Uterus (tissue), 4 donors: ENCODE measurements at places on chromosomes 3 and 15. TPM values are rescaled to one million over a fixed set of nuclear protein-coding genes. Genes with fewer than 3 reads are reported as not detected.

GRCh38 chr3:179853176-179853575 is 183.6 kb downstream of the PEX5L start:
- no peaks in the 10 kb centered on the region for H3K4me1 ChIP-seq
- no peaks in the 10 kb centered on the region for H3K36me3 ChIP-seq
- H3K27me3 ChIP-seq: no peaks in the 10 kb centered on the region
- no peak overlapping the region for H3K27ac ChIP-seq
- no peak overlapping the region for H3K4me3 ChIP-seq

GRCh38 chr3:189108735-189109134 is 63.0 kb upstream of the TPRG1 start:
- no peaks in the 10 kb centered on the region for H3K27me3 ChIP-seq
- H3K4me1 ChIP-seq: no peaks in the 10 kb centered on the region
- no peaks in the 10 kb centered on the region for H3K36me3 ChIP-seq
- no peak for DNase-seq

GRCh38 chr15:92654662-92655061 is 913 bp downstream of the FAM174B start:
- H3K27me3 ChIP-seq: no peaks in the 10 kb centered on the region
- no peak for DNase-seq
- no peaks in the 10 kb centered on the region for H3K4me1 ChIP-seq
- peak overlapping the region; percentile 20 for H3K4me3 ChIP-seq
- no peaks in the 10 kb centered on the region for H3K36me3 ChIP-seq

- no peak overlapping the region for H3K4me3 ChIP-seq
- H3K4me1 ChIP-seq: no peaks in the 10 kb centered on the region
- no peaks in the 10 kb centered on the region for H3K36me3 ChIP-seq
- no peak overlapping the region for H3K27ac ChIP-seq
- DNase-seq: no peak
- no peaks in the 10 kb centered on the region for H3K27me3 ChIP-seq
Measured at GRCh38 chr3:150956376-150956775, 16.2 kb downstream of the CLRN1 start.

Gene NDUFB5
- 23.1 TPM for total RNA-seq

DNA sequence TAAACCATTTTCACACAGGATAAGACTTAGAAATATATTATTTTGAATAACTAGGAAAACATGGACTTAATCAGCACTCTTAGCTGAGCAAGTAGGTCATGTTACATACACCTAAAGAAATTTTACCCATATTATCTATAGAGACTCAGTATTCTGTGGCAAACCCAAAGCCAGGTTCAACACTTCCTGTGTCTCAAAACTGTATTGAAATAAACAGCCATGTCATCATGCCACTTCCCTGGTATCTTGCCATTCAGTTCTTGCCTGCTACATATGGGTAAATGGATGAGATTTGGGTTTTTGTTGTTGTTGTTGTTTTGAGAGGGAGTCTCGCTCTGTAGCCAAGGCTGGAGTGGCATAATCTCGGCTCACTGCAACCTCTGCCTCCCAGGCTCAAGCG is 141.5 kb upstream of the PLXND1 start:
- no peak overlapping the region for H3K4me3 ChIP-seq
- H3K27me3 ChIP-seq: no peaks in the 10 kb centered on the region
- no peaks in the 10 kb centered on the region for H3K36me3 ChIP-seq
- no peak overlapping the region for H3K27ac ChIP-seq
- DNase-seq: no peak

Gene REC114
- not detected for total RNA-seq

DNA sequence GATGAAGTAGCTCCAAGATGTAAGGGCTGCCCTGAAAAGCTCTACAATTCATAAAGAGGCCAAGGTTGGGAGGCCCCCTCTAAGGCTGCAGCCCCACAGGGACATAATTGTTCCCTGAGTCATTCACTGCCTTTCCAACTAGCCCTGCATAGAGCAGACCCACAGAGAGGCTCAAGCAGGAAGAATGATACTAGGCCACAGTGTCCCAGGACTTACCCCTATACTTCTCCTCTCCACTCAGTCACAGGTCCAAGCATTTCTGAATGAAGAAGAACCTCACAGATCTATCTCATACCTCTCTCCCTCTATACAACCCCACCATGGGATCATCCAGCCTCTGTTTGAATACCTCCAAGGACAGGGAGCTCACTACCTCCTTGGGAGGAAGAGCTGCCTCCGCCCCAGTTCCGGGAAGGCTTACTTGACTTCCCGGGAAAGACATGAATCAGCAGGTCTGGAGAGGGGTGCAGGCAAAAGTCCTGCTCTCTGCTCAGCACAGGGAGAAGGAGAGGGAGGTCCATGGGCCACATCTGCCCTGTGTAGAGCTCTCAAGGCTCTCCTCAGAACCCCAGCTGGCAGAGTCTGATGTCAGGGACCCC is 6.9 kb upstream of the SKIC8 start:
- no peaks in the 10 kb centered on the region for H3K27me3 ChIP-seq
- no peak overlapping the region for H3K27ac ChIP-seq
- no peak overlapping the region for H3K4me3 ChIP-seq
- no peaks in the 10 kb centered on the region for H3K36me3 ChIP-seq

DNA sequence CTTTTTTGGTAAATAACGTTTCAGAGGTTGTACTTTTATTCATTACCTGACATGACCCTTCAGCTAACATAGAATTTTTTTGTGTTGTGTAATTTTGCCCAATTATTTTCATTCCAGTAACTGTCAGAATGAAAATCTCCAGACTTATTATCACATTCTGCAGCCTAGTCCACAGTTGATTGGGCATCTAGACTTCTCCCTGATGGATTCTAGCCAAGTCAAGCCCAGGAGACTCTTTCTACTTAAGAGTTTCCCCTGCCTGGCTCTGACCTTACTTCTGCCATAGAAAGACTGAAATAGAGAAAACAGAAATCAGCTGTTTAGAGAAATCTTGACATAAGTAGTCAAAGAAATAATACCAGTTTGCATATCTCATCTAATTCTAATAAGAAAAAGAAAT is 82.9 kb upstream of the CDAN1 start:
- H3K27me3 ChIP-seq: no peaks in the 10 kb centered on the region
- H3K27ac ChIP-seq: no peak overlapping the region
- H3K4me3 ChIP-seq: no peak overlapping the region
- H3K4me1 ChIP-seq: no peaks in the 10 kb centered on the region
- no peaks in the 10 kb centered on the region for H3K36me3 ChIP-seq
- no peak for DNase-seq

DNA sequence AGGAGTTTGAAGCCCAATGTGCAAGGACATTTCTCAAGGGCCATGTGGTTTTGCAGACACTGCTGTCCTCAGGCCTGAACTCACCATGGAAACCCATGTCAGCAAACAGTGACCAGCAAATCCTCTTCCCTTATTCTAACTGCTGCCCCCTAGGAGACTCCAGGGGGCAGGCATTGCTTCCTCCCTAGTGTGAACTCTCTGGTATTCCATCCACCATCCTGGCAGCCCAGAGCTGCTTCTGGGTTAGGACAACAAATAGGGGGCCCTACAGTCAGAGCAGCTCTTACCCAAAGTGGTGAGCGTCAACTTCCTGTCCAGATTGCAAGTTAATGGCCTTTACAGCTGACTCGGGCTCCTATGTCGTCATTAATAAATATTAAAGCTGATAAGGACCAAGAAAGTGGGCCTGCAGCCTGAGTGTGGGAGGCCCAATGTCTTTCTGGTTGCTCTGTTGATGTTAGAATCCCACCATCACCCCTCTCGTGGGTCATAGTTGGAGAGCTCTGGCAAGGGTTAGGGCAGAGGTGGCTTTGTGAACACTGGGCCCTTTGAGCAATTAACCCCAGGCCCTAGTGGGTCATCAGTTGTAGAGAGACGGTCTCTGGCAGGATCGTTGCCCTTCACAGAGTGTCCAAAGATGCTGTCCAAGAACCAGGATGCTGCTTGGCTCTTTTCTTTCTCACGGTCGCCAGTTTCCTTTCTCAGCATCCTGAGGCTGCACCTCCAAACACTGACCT is 41.5 kb downstream of the TGM4 start:
- no peaks in the 10 kb centered on the region for H3K27me3 ChIP-seq
- no peaks in the 10 kb centered on the region for H3K4me1 ChIP-seq
- no peak overlapping the region for H3K4me3 ChIP-seq
- no peaks in the 10 kb centered on the region for H3K36me3 ChIP-seq

GRCh38 chr15:75952525-75952924 is 48.8 kb downstream of the FBXO22 start:
- no peak overlapping the region for H3K27ac ChIP-seq
- H3K4me3 ChIP-seq: no peak overlapping the region
- no peaks in the 10 kb centered on the region for H3K4me1 ChIP-seq
- H3K36me3 ChIP-seq: no peaks in the 10 kb centered on the region
- no peak for DNase-seq

DNA sequence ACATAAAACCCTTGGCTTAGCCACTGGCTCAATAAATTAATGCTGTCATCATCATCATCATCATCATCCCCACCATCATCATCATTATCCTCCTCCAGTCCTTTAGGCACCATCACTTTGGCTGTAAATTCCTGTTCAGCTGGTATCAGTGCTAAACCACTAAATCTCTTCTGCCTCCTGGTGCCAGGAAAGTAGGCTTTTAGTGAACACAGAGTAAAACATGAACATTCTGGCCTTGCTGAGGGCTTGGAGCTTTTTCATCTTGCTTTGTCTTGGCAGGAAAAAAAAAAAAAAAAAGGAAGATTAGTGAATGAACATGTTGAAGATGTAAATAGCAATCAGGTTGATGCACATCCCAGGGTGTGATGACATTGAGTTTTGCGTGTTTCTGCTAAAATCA is 67.3 kb upstream of the EIF1B start:
- DNase-seq: no peak
- no peak overlapping the region for H3K4me3 ChIP-seq
- no peaks in the 10 kb centered on the region for H3K27me3 ChIP-seq
- peaks cover 4% of the 10 kb centered on the region for H3K4me1 ChIP-seq

Gene FAIM
- total RNA-seq: 8.8 TPM

Gene CPLX3
- total RNA-seq: not detected

- no peaks in the 10 kb centered on the region for H3K27me3 ChIP-seq
- H3K36me3 ChIP-seq: no peaks in the 10 kb centered on the region
- no peak overlapping the region for H3K4me3 ChIP-seq
Measured at GRCh38 chr3:32128936-32129335, 22.5 kb downstream of the GPD1L start.

- H3K4me3 ChIP-seq: no peak overlapping the region
- no peaks in the 10 kb centered on the region for H3K4me1 ChIP-seq
- H3K27me3 ChIP-seq: no peaks in the 10 kb centered on the region
- H3K36me3 ChIP-seq: no peaks in the 10 kb centered on the region
- DNase-seq: no peak
Measured at GRCh38 chr3:49656541-49657112, 17.5 kb upstream of the APEH start.

DNA sequence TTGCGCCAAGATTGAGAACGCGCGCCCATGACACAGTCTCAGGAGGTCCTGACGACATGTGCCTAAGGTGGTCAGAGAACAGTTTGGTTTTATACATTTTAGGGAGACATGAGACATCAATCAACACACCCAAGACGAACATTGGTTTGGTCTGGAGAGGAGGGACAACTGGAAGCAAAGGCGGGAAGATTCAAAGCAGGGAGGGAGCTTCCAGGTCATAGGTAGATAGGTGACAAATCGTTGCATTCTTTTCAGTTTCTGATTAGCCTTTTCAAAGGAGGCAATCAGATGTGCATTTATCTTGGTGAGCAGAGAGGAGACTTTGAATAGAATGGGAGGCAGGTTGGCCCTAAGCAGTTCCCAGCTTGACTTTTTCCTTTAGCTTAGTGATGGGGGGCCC is 828.4 kb upstream of the DPPA4 start:
- H3K4me1 ChIP-seq: no peaks in the 10 kb centered on the region
- no peak overlapping the region for H3K4me3 ChIP-seq
- no peaks in the 10 kb centered on the region for H3K27me3 ChIP-seq
- H3K27ac ChIP-seq: no peak overlapping the region

DNA sequence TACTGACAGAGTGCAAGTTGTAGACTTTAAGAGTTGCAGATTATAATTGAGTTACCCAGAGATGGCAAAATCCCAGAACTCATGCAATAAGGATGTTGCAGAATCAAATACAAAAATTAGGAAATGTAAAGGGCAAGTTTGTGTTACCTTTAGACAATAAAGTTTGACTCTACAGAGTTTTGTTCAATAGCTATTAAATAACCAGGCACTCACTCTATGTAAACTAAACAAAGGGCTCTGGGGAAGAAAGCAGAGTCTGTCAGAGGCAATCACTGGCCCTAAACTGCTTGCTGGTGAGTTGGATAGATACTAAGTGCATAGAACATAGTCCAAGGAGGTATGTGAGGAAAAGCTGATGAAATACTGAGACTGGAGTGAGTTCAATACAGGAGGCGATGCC is 40.0 kb upstream of the PLCL2 start:
- H3K4me1 ChIP-seq: no peaks in the 10 kb centered on the region
- DNase-seq: no peak

DNA sequence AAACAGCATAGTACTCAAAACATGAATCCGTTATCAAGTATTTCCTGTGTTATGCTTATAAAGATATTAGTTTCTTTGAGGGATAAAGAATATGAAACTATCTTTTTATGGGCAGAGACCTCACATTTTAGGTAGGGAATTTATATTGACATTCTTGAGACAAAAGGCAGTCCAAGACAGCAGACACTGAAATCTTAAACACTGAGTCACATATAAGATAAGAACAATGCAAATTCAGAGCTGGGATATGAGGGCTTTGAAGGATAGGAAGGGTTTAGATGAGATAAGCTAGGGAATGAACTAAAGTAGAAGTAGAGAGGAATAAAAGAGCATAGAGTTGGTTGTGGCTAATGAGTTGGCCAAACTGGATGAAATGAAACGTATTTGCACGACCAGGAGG is 58.4 kb downstream of the ASTE1 start:
- H3K36me3 ChIP-seq: no peaks in the 10 kb centered on the region
- DNase-seq: no peak

Gene HIGD2B
- total RNA-seq: not detected

Gene FBXL22
- 5.0 TPM for total RNA-seq

DNA sequence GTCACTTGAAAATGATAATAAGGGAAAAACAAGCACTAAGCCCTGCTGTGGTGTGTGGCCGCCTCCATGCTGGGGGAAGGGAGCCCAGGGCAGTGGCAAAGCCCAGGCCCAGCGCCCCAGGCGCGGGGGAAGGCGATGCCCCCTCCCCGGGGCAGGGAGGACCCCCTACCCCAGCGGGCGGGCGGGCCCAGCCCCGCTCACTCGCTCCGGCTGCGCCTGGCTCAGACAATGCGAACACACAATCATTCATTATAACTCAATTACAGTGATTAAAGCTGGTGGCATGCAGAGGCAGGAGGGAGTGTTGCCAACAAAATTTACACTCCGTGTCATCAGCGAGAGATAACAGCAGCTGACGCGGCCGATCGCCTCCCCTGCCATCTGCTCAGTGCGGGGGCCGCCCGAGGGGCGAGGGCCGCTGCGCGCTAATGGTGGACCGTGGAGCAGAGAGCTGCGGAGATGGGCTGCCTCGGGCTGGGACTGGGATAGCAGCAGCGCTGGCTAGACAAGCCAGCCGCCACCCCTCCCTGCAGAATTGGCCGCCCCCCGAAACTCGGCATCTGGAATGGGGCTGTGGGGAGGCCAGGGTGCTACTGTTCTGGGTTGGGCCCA is 64.1 kb downstream of the TLE3 start:
- no peaks in the 10 kb centered on the region for H3K27me3 ChIP-seq
- DNase-seq: peak; percentile 39
- no peak overlapping the region for H3K4me3 ChIP-seq
- H3K4me1 ChIP-seq: no peaks in the 10 kb centered on the region
- H3K36me3 ChIP-seq: no peaks in the 10 kb centered on the region
